ENCODE measurements at places on chromosomes 7 and 10.

DNA sequence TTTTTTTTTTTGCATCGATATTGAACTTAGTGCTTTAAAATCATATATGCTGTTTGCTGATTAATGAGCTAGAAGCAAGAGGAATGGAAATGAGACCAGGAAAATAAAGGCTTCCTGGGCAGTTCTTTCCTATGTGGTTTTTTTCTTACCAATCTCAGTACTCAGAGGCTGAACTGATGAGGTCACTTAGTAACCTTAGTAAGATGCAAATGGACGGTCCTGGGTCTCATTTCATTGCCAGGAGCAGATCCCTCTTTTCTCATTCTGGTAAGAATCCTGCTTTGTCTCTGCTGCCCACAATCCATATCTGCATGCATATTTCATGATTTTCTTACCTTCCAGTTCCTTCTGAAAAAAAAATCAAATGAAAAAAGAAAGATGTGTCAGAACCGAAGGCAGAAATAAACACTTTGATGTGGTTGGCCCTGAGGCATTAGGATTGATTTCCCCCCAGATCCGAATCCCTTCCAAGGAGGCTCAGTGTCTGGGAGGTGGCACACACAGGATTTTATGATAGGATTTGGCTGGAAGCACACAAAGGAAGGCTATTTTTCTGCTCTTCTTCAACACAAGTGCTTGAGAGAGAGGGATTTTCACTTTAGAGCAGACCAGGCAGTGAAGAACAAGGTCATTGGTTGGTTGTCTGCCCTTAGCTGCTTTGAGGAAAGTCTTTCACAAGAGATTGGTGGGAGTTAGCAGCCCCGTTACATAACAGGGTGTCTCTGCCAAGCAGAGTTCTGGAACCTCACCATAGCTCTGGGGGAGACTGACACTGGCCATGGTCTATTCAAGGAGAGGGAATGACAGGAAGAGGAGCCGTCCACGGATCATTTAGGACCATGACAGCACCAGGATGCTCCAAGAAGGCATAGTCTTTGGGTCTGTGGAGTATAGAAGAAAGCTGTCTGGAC is 150.0 kb downstream of the CAMK1D start:
- no peak for DNase-seq

GRCh38 chr7:155228894-155229293 is 68.8 kb upstream of the INSIG1 start:
- DNase-seq, result no peak

GRCh38 chr10:7102084-7102483 is 308.8 kb downstream of the SFMBT2 start:
- DNase-seq, result no peak

DNA sequence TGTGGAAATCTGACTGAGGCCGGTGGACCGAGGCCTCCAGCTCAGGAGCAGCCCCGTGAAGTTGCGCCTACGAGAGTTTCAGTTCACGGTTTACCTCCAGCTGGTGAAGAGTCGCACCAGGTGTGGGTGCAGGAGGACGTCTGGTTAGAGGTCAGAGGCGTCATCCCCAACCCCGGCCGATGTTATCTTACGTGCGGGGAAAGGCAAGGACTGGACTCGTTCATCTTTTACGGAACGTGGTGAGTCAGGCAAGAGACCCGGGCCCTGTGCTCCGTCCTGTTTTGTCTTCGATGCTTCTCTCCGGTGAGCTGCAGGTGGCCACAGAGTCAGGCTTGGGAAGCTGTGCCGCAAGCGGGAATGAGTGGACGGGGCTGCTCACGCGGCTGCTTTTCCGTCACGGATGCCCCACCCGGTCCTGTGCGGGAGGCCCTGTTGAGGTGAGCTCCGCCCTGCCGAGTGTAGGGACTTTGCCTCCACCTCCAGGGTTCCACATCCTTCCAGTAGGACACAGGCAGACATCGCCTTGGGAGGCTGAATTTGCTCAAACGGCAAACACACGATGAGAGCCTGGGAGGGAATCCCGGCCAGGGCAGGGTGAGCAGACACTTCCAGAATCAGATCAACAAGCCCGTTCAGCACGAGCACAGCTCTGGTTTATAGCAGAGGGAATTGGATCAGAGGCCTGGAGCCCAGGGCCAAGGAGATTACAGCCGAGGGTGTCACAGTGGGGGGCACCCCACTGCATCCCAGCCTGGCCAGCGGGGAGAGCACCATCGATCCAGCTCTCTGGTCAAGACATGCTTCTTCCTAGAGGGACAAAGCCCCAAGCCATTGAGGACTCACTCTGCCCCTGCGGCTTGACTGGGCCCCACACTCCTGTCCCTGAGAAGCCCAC is 50.1 kb upstream of the INPP5A start:
- no peak for DNase-seq

GRCh38 chr7:142880876-142881505 is 4.6 kb downstream of the TRPV6 start:
- no peak for DNase-seq

DNA sequence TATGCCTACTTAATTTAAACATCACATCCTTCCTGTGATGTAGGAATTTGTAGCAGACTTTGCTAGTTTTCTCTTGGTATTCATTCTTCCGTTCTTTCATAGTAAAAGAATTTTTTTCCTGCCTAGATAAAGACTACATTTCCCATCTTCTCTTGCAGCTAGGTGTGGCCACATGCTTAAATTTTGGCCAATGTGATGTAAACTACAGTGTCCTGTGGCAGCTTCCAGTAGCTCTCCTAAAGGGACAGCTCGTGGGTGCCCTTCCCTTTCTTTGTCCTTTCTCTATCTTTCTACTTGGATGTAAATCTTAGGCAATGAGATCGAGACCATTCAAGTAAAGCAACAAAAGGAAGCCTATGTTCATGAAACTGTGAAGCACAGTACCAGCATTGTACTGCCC is 58.6 kb downstream of the ASAH2B start:
- DNase-seq, result no peak

DNA sequence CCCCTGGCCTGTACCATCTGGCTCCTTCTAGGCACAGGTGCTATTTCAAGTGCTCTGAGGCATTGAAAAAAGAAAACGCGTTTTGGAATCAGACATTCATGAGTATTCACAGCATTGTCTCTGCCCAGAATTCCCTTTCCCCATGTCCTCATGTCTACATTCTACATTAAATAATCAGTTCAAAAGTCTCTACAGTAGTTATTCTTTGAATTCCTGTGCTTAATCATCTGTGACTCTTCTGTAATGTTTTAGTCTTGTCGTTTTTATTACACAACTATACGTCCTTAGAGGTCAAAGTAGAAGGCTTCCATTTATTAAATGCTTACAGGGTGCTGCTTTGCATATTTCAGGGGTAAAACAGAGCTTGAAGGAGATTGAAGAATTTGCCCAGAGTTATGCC is 95.7 kb downstream of the BICC1 start:
- no peak for DNase-seq

- DNase-seq, result no peak
These were observed 12.1 kb downstream of the BMPR1A start for GRCh38 chr10:86768412-86769062.

DNA sequence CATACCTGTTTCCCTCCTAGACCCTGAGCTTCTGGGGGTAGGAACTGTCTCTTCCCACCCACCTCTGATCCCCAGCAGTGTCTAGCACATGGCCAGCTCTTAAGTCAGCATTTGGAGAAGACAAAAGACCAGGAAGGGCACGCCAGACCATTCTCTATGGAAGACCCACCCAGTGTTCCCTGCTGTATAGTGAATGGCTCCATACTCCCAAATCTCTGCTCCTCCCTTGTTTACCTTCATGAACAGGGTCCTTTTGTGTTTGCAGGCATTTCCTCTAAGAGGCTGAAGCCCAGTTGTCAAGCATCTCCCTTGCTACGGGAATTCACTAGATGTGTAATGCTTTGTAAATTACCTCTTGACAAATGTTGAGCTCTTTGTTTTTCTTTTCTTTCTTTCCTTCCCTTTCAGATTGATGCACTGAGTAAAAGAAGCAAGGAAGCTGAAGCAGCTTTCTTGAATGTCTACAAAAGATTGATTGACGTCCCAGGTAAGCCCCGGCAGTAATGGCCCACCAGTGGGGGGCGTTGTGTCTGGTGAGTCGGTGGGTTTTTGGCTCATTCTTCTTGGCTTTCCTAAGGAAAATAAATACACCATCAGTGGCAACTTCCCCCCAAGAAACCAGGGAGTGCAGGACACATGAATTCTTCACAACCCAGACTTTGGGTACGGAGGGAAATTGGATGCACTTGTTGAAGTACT is 216.6 kb upstream of the SH2B2 start:
- no peak for DNase-seq
